Stimulated activated CD4-positive, alpha-beta T cell treated with anti-CD3 and anti-CD28 coated beads, Interleukin-4, amount 100 ng/mL, for 24 hours (primary cell): ENCODE measurements at places on chromosomes 5 and 9.
A peak's percentile ranks its signal among the peaks of the same experiment; 100 is the strongest.

DNA sequence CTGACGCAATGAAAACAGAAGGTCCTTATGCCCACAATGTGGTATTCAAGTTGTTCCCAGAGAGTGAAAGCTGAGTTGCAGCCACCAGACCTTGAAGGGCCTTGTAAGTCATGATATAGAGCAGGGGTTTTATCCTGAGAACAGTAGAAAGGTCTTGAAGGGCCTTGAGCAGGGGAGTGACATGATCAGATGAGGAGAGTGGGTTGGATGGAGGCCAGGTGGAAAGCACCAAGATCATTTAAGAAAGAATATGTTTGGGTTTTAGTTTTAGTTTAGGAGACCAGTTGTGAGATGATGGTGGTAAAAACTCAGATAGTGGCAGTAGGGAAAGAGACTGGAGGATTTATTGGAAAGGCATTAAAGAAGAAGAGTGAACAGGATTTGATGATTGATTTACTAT, 5.9 kb downstream of the ITGA2 start:
- DNase-seq = no peak

GRCh38 chr9:116496167-116496566, 190.9 kb upstream of the TRIM32 start:
- no peak for DNase-seq

- DNase-seq = no peak
Measured at GRCh38 chr5:72206160-72206559, 98.9 kb downstream of the MAP1B start.

- no peak for DNase-seq
Measured at GRCh38 chr9:136541709-136542108, 4.1 kb downstream of the NOTCH1 start.

DNA sequence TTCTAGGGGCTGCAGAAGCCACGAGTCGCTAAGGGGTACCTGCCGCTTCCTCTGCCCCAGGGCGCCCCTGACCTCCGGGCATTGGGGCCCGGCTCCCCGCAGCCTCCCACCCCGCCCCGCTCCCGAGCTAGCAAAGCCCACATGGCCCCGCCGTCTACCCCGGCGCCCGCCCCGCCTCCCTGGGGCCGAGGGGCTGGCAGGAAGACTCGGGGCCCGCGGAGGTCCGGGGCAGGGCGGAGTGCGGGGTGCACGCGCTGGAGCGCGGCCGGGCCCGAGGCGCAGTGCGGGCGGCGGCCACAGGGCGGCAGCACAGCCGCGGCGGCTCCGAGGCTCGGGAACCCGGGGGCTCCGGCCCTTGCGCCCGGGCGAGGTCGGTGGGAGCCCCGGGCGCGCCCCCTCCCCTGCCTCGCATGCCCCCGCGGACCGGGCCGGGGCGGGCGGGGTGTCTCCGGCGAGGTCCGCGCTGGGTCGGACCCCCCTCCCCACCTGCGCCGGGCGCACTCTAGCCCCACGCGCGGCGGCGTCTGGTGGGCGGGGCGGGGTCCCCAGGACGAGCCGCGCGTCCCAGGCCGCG, 6.7 kb downstream of the NRARP start:
- peak; percentile 46 for DNase-seq

DNA sequence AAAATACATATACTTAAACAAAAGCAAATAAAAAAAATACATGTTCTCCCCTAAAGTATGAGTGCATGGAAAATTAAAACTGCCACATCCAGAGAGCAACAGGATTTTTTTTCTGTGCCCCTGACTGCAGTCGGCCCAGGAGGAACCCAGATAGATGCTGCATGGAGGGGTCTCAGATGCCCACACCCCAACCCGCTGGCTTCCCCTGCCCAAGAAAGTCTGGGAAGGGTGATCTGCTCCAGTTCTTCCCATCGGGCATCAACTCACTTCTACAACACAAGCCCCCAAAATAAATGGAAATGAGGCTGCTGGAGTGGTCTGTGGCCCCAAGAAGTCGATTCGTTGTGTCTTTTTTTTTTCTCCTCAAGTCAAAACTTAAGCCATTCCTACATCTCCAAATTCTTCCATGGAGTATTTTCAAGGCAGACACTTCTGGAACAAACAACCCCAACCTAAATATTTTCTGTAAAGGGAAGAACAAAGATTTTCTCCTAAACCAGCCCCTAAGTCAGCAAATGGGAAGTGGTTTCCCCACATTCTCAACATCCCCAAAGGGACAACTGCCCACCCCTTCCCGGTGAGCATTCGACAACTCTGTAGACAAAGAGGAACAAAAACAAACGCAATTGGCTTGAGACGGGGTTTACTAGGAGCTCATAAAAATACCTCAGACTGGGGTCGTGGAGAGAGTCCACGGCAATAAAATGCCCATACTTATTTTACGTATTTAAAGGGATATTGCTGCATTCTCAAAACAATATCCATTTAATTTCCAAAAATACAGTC, 46.7 kb downstream of the ROR2 start:
- DNase-seq = no peak
